ENCODE measurements at places on chromosomes 5 and 9. TPM values are rescaled to one million over a fixed set of nuclear protein-coding genes. Genes with fewer than 3 reads are reported as not detected.

DNA sequence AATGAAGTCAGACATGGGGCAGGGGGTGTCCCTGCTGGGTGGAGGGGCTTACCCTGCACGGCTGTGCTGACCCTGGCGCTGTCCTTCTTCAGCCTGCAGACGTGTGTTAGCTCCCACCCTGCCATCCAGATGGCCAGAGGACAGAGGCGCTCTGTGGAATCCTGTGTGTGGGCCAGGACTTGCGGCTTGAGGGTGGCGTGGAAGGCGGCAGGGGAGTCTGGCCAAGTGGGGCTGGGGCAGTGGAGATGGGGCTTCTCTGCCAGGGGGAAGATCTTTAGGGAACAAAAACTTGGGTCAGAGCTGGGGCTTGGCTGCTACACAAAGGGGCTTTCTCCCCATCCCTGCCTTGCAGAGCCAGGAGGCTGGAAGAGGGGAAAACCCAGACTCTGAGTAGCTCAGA is 46.5 kb upstream of the SYNPO start:
- no peak for DNase-seq

DNA sequence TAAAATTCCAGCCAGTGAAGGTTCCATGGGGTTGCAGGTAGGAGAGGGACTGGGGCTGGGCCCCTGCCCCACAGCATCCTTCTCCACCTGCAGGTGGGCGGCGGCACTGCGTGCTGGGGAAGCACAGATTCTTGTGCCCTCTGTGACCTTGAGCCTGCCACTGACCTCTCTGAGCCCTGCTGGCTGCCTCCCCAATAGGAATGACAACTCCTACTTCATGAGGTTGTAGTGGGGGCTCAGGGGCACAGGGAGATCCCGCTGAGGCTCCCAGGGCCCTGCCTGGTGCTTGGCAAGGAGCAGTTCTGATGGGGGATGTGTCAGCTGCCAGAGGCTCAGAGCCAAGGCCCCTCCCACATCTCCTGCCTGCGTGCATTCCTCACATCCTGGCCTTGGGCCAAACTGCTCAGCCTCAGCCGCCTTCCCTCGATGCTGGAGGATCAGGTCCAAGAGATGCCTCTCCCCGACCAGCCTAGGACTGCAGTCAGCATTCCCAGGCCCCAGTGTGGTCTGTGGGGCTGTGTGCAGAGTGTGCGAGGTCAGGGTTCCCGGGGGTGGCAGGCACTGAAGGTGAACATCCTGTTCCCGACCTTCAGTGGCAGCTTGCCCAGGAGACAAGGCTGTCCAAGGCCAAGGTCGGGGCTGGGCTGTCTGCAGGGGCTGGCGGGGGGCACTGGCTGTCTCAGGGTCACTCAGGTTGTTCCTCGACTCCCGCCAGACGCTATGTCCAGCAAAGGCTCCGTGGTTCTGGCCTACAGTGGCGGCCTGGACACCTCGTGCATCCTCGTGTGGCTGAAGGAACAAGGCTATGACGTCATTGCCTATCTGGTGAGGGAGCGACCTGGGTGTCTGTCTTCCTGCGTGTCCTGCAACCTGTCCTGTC is 7.0 kb downstream of the ASS1 start:
- peak; percentile 93 for DNase-seq

DNA sequence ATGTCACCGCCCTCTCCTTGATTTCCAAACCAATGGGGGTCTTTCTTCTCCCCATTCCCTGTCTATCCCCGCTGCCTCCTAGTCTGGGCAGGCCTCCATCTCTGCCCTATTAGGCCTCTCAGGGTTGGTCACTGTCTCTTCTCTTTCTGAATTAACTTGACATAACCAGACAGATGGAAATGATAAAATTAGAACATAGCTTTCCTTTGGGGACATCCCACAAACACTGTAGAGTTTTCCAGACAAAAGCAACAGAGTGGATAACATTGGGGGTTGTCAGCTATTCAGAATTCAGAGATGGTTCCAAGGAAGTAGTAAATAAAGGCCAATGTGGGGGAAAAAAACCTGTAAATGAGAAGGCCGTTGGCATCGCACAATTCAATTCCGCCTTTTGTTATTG is 24.7 kb downstream of the LHX6 start:
- no peak for DNase-seq

- no peak for DNase-seq
Measured at GRCh38 chr9:137865581-137866145, 11.9 kb upstream of the CACNA1B start.

DNA sequence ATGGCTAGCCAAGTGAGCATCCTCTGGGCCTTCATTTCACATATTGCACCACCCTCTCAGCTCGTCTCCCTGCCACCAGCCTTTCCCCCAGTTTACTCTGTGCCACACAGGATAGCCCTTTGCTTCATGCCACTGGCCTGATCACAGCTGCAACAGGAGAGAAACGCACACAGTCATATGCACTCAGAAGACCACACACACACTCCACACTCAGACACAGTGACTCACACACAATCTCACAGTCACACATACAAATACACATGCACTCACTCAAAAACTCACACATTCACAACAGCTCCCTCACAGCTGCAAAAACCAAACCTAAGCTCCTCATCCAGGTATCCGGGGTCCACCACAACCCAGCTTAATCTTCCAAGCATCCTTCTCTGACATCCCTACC is 38.7 kb downstream of the TTC39B start:
- no peak for DNase-seq

DNA sequence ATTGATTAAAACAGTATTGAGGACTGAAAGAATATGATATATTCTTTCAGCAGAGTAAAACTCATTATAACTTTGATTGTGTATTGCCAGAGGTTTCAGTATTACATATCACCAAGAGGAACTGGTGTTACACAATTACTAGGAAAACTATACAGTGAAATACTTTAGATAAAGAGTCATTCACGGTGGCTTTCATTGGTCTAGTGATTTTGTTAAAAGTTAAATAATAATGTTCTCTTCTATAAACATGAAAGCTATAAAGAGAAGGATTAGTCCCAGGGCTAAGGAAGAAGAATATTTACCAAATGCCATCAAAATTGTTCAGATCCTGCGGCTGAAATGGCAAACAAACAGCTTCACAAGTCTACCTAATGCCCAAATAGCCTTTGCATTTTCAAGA is 306.2 kb downstream of the SEMA5A start:
- peak; percentile 55 for DNase-seq

GRCh38 chr9:9498846-9499245 is 1114.0 kb downstream of the PTPRD start:
- no peak for DNase-seq

- peak; percentile 68 for DNase-seq
Measured at GRCh38 chr9:13755551-13755950, 476.1 kb upstream of the MPDZ start.

DNA sequence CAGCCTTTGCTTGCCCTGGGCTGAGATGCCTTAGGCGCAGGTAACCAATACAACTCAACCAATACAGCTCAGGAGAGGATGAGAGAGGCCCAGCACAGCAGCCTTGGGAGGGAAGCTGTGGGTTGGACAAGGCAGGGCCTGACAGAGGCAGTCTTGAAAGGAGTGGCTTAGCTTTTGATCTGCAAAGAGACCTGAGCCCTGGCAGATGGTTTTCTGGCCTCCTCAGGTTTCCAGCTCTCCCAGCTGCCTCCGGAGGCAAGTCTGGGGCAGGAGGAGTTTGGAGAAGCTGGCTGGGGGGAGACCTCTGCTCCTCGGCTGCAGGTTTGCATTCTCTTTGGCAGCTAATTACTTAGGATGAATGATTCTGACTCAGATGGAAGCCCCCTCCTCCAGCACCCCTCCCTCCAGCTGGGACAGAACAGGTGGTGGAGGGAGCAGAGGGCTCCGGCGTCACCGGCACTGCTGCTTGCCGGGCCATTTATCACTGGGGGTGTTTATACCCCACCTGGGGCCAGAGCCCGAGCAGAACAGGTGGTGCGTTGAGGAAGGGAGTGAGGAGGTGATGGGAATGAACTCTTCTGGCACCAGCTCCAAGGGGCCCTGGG is 50.8 kb downstream of the TSPAN17 start:
- DNase-seq: no peak

DNA sequence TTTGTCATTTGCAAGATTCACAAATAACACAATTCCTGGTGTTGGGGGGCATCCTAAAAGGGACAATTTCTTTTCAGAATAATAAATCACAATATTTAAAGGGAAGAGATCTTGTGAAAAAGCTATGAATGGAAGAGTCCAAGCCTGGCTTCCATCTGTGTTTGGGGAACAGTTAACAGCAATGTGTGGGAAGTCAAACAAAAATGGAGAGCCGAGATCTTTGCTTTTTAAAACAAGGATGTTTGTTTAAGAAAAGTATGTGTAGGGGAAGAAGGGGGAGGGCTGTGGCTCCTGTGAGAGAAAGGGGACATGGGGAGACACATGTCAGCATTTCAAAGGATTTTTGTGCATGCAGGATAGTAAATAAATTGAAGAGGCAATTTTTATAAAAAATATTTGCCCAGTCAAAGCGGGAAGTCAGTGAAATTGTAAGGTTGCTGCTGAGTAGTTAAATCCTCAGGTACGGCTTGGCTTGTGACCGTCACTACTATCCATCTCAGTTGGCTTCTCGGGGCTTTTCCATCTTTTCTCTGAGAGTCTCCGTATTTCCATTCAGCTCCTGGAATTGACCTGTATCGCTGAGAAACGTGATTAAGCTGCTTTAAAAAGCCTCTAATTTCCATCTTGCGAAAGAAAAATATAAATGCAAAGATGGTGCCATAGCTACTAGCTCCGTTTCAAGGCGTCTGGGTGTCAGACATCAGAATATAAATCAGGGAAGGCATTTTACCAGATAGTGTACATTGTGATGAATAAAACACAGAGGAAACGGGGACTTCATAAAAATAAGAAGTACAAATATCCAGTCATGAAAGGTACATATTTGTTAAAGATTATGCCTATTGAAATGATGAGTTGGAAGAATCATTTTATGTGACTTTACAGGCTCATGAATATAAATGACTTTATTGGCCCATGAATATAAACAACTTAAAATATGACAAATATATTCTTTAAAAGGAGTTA is 52.9 kb upstream of the VCAN start:
- DNase-seq: no peak

GRCh38 chr5:102229685-102230084 is 66.4 kb downstream of the SLCO4C1 start:
- no peak for DNase-seq

The TAF11L10 gene
- total RNA-seq: not detected

The FOXD4L5 gene
- 0.17 TPM for total RNA-seq

The CTSV gene
- 9.4 TPM for total RNA-seq

The PCDHA6 gene
- total RNA-seq: 1.0 TPM

The PCDHB14 gene
- 3.5 TPM for total RNA-seq

The DDX4 gene
- not detected for total RNA-seq

The PCDHB15 gene
- total RNA-seq: 1.3 TPM

The TICAM2 gene
- total RNA-seq: 6.9 TPM

The SLC25A48 gene
- total RNA-seq: not detected

The NCS1 gene
- total RNA-seq: 69.8 TPM

Data from renal cortical epithelial cell (primary cell).